ENCODE measurements at places on chromosomes 12 and 14.

GRCh38 chr12:126191031-126191891 is 1126.0 kb downstream of the AACS start:
- DNase-seq: no peak

DNA sequence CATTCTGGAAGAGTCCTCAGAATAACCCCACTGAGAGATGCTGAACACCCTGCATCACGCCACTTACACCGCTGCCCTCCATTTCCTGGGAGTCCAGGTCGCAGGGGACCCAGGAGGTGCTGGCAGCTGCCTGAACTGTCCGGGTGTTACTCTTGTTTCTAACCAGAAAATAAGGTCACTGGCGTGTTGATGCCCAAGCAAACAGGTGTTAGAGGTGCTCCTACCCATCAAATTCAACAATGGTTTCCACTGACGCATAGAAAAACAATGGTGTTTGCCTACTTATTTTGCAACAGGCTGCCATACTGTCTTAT is 23.8 kb downstream of the PITPNM2 start:
- no peak for DNase-seq

- DNase-seq: no peak
These were observed 316.0 kb downstream of the RAD51B start for GRCh38 chr14:68135566-68135965.

DNA sequence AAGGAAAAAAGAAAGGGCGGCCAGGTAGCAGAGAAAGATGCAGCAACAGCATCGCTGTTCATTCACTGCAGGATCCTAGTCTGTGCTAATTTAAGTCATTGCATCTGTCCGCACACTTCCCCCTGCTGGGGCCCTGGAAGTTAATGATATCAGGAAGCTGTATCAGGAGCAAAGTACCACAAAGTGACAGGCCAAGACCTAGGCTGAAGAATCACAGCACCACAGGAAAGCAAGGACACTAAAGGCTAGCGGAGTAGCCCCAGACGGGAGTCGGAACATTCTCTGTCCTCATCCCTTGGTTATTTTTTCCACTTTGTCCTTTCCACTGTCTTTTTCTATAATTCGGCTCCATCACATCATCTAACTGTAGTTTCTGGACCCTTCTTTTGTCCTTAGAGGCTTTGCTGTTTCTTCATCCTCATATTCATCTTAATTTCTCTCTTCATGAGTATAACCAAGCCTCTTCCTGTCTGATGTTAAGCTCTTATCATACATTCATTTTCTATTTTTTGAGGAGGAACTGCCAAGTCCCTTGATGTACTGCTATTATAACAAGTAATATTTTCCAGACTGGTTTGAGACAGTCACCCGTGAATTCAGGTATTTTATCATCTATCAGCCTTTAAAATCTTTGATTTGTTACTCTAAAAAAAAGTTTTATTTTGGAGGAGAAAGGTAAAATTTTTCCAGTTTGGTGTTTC is 28.3 kb downstream of the DUSP16 start:
- DNase-seq: no peak

DNA sequence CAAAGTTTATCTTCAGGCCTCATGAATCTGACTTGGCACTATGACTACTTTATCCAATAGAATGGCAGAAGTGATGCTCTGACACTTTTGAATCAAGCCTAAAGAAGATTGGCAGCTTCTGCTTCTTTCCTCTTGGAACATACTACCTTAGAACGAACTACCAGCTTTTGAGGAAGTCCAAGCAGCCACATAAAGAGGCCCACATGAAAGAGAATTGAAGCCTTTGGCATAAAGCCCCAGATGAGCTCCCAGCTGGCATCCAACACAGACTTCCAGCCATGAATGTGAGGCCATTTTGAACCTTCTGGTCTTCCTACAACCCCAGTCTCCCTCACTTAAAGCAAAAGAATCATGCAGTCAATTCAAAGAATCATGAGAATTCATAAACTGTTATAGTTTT is 65.8 kb downstream of the EEA1 start:
- no peak for DNase-seq

GRCh38 chr14:54629635-54630360 is 62.9 kb downstream of the SAMD4A start:
- DNase-seq: no peak

GRCh38 chr14:64095620-64096019 is 198.6 kb downstream of the ESR2 start:
- DNase-seq: no peak

DNA sequence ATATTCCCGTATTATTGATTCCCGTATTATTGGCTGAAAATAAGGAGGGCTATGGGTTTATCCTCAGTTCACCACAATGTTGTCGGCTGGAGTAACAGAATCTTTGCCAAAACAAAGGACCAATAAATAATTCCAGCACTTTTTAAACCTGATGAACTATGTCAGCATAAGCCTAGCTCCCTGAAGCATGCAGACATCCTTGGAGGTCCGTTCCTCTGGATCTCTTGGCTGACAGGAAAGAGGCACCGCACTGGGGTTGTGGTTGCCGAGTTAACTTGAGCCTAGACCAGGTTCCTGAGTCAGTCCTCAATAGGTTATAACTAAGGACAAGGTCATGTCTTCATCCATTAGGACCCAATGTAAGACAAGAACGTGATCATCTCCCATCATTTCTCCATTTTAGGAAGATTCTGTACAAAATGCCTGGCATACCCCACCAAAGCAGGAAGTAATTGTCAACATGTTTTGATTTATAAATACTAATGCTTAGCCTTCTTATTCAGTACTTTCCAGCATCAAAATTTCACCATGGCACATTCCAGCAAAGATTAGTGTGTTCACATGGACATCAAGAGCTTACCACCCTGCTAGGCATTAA is 36.6 kb downstream of the NID2 start:
- DNase-seq: no peak

GRCh38 chr12:106115440-106115839 is 23.3 kb downstream of the NUAK1 start:
- no peak for DNase-seq

DNA sequence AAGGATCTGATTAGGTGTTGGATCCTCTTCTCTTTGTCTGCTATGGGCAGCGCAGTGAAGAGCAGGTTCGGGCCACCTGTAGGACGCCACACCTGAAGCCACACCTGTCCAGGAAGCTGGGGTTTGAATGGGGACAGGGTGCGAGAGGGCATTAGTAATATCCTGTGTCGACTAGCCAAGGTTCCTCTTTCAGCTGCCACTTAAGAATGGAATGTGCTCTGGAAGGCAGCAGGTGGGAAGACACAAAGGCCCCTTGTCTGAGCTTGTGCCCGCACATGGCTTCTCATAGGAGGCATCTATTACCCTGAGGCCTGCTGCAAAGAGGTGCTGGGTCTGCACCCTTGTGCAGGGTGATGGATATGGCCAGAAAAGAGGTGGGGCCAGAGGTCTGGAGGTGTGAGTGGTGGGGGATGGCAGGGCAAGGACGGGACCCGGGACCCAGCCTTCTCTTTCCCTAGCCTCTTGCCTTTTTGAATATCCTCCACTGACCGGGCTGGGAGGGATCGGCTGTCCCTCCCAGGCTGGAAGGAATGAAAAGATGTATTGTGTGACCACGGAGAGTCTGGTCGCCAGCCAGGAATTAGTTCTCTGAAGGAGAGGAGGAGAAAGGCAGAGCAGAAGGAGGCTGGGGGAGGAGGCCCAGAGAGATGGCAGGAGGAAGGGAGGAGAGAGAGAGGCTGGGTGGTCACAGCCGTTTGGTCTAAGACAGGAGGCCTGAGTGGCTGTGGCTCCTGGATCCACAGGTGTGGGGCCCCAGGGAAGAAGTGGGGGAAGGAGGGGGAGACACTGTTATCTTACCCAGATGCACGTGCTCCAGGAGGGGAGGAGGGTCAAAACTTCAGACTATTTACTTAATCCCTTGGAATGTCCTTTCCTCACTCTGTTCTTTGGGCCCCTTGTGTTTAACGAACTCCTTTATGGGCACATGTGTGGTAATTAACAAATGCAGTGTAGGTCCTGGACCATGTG is 101.5 kb downstream of the SMOC1 start:
- DNase-seq: no peak

- DNase-seq: no peak
These were observed 148.0 kb upstream of the BMP4 start for GRCh38 chr14:54104601-54105145.

GRCh38 chr14:101008631-101009336 is 105.3 kb upstream of the RTL1 start:
- DNase-seq: no peak

DNA sequence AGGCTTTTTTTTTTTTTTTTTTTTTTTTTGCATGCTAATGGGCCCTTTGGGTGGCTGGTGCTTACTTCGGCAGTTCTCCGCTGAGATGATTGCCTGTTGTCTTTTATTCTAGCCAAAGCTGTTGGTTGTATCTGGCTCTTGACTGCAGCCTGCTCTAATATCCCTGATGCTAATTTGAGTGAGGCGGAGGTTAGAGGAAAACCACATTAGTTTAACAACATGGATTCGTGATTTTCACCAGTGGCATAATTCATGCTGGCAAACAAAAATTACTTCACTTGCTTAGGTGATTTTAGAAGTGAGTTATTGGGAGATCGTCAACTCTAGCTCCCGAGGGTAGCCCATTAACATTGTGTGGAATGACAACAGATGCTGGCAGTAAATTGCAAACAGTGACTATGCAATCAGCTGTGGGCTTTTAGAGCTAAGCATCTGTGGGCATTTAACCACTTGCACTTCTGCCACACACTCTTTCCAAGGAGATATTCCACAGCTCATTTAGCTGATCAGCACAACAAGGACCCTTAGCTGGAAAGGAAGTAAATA is 97.6 kb upstream of the ZDHHC17 start:
- no peak for DNase-seq

DNA sequence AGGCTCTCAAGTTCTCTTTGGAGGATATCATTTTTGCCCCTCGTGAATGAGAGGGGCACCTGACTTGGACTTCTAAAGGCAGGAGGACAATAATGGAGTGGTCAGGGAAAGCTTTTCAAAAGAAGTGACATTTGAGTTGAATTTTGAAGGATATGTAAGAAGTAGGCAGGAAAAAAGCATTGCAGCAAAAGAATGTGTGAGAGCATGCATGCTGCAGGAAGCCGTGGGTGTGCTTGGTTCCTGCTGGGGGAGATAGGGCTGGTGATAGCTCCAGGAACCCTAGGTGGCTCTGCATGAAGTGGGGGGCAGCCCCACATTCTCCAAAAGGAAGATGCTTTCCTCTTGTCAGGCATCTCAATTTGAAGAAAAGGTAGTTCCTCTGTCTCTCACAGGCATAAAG is 23.1 kb downstream of the ACVR1B start:
- no peak for DNase-seq

GRCh38 chr14:24908592-24909236 is 141.2 kb downstream of the STXBP6 start:
- DNase-seq: no peak

DNA sequence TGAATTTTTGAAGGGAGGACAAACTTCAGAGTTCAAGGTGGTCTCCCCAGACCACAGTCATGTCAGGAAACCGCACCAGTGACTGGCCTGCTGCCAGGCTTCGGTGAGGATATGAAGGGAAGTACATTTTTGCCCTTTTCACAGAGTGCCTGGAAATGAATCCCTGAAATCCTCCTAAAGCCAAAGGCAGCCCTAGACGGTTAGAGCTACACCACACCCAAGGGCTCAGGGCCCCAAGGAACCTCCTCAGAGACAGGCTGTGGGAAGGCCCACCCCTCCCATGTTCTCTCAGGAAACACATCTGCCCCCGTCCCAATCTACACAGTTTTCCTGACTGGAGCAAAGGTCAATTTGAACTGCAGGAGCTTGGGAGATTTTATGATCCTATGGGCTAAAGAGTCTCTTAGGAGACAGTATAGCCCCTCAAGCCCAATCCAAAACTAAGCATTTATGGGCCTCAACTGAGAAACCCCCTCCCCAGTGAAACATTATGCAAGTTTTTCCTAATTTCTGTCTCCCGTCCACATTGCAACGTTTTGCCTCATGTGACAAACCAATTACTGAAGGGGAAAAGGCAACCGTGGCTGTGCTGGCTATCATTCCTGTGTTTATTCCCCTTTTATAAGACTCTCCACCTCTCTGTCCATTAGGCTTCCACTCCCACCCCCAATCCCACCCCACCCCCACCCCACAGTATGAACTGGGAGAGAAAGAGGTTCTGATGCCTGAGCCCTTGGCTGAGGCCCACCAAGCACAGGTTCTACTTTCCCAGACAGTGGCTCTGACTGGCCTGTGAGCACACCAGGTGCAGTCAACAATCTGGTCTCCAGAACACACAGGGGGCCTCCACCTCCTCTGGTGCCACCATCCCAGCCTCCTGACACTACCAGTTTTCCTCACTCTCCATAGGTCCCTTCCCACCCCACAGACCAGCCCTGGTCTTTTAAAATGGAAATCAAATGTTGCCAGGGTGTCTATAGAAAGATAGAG is 9.6 kb upstream of the RNASE1 start:
- no peak for DNase-seq

- no peak for DNase-seq
These were observed 262.5 kb downstream of the GXYLT1 start for GRCh38 chr12:41881891-41882805.

- DNase-seq: no peak
These were observed 82.1 kb downstream of the WSCD2 start for GRCh38 chr12:108211157-108211556.

DNA sequence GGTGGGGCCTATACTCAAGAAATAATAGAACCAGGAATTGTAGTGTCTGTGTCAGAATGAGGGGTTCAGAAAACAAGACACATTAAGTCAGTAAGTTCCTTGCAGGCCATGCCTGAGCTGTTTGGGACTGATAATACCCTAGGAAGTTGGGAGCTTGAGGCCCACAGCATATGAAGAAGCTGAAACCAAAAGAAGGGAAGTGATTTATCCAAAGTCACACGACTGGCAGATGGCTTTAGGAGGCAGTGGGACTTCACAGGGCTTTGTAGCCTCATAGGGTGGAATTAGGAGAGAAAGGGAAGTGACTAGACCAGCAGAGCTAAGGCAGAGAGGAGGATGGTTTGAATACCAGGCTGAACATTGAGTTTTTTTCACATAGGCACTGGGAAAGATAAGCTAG is 56.6 kb upstream of the SRSF5 start:
- no peak for DNase-seq

- DNase-seq: peak; percentile 78
These were observed 916 bp upstream of the CHPT1 start for GRCh38 chr12:101696251-101697196.

DNA sequence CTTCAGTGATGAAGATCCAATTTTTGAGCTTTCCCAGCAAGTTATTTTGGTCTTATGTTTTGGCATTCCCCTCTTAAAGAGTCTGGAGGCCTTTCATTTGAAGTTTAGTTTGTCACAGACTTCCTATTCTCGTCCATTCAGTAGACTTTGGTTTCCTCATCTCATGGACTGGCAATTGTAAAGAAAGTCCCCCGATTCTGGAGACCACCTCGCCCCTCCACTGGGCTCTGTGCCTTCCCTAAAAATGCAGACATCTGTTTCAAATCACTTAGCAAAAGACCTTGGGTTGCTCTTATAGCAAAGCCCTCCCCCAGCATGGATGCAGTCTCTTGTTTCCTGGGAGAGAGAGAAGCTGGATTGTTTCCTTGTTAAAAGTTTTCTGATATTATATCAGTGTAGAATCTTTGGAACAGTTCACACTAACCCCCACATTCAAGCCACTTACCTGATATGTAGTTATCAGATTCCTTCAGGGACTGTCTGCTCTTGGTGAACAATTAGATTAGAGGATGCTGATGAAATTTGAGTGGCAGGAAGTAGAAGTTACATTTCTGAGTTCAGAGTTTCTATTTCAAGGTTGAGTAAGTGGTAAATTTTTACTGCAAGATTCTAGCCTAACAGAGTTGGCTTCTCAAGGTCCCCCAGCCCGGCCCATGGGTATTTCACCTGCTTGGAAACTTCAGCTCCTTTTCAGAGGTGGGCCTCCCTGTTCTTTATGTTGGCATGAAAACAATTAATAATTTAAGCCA is 56.3 kb downstream of the PLXNC1 start:
- no peak for DNase-seq
